Lower leg skin (tissue), 4 donors: ENCODE measurements at places on chromosomes 5 and 9. TPM values are rescaled to one million over a fixed set of nuclear protein-coding genes. Genes with fewer than 3 reads are reported as not detected.

GRCh38 chr5:32854473-32854872 is 143.4 kb downstream of the NPR3 start:
- DNase-seq: no peak

GRCh38 chr9:121358751-121359150 is 11.3 kb downstream of the STOM start:
- no peak for DNase-seq

DNA sequence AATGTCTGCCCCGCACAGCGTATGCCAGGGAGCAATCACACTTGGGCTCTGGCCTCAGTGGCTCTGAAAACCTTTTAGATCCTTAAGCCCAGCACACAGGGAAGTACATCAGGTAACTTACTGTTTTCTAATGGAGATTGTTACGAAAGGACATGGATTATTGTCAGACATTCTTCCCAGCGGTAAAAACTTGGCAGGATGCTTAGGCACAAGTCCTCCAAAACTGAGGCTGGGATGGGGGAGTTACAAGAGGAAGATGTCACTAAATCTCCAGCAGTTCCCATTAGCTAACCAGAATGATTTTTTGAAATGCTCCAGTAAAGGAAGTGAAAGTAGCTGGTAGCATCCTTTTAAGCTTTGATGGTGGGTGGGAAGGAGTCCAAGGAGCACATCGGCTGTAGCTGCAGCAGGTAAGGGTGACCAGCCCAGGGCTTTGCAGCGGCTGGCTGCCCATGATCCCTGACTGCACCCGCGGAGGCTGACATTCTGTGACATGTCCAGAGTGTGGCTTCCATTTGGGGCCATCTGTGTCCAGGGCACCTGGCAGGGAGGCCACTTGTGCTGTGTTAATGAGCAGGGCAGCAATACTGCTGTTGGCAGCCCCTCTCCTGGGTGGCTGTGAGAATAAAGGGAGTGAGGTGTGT is 165.8 kb downstream of the GADD45G start:
- DNase-seq: no peak

DNA sequence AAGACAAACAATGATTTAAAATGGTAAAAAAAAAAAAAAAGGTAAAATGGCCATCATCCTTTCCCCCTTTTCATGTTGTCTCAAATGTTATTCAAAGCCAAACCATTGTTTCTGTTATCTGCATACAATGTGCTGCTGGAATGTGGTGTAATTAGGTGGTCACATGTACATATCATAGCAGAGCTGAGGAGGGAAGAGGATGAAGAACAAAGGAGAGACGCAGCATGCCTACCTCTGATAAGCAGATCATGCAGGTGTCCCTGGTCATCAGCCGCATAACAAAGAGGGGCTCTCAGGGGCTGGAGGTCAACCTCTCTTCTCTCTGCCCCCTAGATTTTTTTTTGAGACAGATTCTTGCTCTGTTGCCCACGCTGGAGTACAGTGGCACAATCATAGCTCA is 141.0 kb downstream of the CARTPT start:
- no peak for DNase-seq

- peak; percentile 60 for DNase-seq
Observed at GRCh38 chr9:97564291-97565175, 63.1 kb downstream of the TMOD1 start.

POC5 gene
- total RNA-seq: 13.2 TPM

GABRG2 gene
- not detected for total RNA-seq
